Lung (tissue), 17 donors: ENCODE measurements at places on chromosomes 5 and 9. TPM values are rescaled to one million over a fixed set of nuclear protein-coding genes. Genes with fewer than 3 reads are reported as not detected.

PRDM9 gene
- polyA plus RNA-seq, result not detected

TXNDC8 gene
- not detected for polyA plus RNA-seq

DNA sequence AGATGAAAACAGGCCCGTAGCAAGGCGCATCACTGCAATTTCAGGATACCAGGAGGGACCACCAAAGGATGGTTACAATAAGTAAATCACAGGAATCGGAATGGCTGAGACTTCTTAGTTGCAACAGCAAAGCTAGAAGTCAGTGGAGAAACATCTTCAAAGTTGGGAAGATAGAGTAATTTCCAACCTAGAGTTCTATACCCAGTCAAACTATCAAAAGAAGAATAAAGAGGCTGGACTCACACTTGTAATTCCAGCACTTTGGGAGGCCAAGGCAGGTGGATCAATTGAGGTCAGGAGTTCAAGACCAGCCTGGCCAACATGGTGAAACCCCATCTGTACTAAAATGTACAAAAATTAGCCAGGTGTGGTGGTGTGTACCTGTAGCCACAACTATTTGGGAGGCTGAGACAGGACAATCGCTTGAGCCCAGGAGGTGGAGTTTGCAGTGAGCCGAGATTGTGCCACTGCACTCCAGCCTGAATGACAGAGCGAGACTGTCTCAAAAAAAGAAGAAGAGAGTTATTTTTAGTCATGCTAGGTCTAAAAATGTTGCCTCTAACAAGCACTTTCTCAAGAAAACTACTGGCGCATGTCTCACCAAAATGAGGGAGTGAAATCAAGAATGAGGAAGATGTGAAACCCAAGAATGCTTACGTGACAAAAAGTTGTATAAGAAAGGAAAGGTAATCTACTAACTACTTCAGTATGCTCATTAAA lies 267.7 kb downstream of the DENND1A start:
- H3K4me1 ChIP-seq, result no peaks in the 10 kb centered on the region
- H3K27me3 ChIP-seq, result peaks cover 4% of the 10 kb centered on the region
- DNase-seq, result no peak
- H3K27ac ChIP-seq, result no peak overlapping the region

GRCh38 chr5:69167493-69167855 lies 524 bp downstream of the CCNB1 start:
- H3K36me3 ChIP-seq, result no peaks in the 10 kb centered on the region
- H3K27ac ChIP-seq, result no peak overlapping the region
- DNase-seq, result peak; percentile 6
- no peaks in the 10 kb centered on the region for H3K4me1 ChIP-seq
